Dermis microvascular lymphatic vessel endothelial cell (primary cell): ENCODE measurements at places on chromosomes 11 and 22. TPM values are rescaled to one million over a fixed set of nuclear protein-coding genes. Genes with fewer than 3 reads are reported as not detected.

The TRIM49D2 gene
- not detected in 2 replicates for total RNA-seq

The LSP1 gene
- under 0.01 TPM in 2 replicates for total RNA-seq

The MYRF gene
- 0.25 and 0.26 TPM in 2 replicates for total RNA-seq

The CNTF gene
- 1.2 and 1.3 TPM in 2 replicates for total RNA-seq

The TCN1 gene
- total RNA-seq = not detected in 2 replicates

The LRRC56 gene
- 0.26 and 0.51 TPM in 2 replicates for total RNA-seq

The MGAT3 gene
- not detected in 2 replicates for total RNA-seq

The PRSS23 gene
- total RNA-seq = 108 and 196 TPM in 2 replicates

The RTN4R gene
- 1.2 and 2.3 TPM in 2 replicates for total RNA-seq

The ARHGAP20 gene
- total RNA-seq = 0.13 and 0.76 TPM in 2 replicates

DNA sequence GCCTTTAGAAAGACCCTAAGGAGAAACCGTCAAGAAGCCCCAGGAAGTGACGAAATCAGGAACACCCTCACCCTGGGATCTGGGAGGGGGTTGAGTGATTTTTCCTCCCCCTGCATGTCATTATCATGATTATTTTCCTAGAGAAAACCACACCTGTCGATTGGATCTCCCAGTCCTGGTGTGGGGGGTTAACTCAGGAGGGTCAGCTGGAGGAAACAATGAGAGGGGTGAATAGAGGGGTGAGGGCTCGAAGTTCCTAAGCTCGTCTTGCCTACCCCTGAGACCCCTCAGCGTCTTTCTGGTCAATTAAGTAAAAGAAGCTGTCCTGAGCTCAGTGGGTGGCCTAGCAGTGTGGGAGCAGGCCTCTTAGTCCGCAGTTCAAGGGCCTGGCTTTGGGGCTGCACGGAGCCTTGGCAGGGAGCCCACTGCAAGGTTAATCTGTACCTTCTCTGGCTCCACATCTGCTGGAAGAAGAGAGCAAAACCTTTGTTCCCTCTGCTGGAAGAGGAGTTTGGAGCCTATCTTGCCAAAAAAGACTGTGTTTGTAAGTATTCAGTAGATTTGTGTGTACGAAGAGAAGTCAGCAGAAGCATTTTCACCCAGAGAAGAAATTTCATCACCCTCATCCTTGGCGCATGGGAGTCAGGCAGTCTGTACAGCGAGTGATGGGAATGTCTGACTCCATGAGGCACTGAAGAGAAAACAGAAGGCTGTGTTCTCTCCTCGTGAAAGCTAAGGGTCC lies 34.2 kb upstream of the FTH1 start:
- DNase-seq = no peak

DNA sequence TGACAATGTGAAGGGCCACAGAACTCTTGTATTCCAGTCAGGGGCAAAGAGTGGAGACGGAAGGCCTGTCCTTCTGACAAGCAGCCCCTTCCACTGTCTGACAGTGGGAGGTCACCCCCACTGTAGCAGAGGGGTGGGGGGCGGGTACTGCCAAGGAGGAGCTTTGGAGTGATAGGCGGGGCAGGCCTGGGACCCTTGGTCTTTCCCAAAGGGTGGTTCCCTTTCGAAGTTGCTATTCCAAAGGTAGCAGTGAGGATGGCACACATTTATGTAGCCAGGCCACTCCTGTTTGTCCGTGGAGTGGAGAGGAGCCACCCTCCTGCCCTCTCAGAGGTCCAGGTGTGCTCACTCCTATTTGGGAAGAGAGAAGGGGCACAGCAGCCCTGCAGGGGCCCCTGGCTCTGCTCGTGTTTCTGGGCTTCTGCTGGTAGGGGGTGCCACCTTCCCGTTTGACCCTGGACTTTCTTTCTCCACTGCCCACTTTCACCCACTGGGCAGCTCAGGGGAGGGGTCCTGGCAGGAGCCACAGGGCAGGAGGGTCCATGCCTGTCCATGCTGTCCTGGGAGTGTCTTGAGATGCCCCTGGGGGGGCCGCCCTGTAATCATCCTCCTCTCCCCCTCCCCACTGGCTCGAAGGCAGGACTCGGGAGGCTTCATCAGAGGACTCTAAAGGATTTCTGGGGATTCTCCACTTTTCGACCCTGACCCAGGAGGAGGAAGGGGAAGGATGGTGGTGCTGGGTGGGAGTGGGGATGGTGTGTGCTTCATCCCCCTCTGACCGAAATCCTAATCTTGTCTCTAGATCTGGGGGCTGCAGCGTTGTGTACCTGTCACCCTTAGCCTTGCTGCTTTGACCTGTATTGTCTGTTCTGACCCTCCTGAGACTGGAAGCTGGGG lies 994 bp downstream of the TAGLN start:
- DNase-seq = no peak

DNA sequence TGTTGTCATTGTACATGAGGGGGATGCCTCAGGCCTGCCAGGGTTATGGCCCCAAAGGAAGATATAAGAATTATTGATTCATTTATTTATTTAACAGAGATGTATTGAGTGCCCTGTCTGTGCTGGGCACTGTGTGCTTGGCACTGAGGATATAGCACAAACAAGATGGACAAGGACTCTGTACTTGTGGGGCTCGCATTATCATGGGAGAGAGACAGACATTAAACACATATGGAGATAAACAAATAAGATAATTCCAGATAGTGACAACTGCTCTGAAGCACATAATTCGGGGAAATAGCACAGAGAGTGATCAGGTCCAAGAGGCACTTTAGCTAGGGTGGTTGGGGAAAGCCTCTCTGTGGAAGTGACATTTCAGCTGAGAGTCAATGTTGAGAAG lies 119.8 kb upstream of the ARHGAP20 start:
- DNase-seq = no peak

- no peak for DNase-seq
Observed at GRCh38 chr22:46478083-46478551, 59.3 kb downstream of the CELSR1 start.

GRCh38 chr22:35076630-35077029 lies 10.7 kb downstream of the ISX start:
- no peak for DNase-seq

DNA sequence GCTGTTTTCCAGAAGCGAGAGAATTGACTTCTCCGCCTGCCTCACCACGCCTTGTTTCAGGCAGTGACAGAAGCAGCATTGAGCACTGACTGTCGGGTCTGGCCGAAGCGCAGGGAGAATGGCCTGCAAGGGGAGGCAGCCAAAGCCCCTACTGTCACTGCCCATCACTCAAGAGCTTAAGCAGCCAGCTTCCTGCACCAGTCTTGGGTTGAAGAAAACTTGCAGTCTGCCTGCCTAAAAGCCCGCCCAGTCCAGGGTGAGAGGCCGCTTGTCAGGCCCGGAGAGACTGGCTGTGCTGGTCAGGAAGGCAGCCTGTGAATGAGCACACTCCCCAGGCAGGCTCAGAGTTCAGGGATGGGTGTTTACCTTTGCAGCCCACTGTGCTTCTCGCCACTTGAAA lies 108.3 kb downstream of the PKNOX2 start:
- no peak for DNase-seq

DNA sequence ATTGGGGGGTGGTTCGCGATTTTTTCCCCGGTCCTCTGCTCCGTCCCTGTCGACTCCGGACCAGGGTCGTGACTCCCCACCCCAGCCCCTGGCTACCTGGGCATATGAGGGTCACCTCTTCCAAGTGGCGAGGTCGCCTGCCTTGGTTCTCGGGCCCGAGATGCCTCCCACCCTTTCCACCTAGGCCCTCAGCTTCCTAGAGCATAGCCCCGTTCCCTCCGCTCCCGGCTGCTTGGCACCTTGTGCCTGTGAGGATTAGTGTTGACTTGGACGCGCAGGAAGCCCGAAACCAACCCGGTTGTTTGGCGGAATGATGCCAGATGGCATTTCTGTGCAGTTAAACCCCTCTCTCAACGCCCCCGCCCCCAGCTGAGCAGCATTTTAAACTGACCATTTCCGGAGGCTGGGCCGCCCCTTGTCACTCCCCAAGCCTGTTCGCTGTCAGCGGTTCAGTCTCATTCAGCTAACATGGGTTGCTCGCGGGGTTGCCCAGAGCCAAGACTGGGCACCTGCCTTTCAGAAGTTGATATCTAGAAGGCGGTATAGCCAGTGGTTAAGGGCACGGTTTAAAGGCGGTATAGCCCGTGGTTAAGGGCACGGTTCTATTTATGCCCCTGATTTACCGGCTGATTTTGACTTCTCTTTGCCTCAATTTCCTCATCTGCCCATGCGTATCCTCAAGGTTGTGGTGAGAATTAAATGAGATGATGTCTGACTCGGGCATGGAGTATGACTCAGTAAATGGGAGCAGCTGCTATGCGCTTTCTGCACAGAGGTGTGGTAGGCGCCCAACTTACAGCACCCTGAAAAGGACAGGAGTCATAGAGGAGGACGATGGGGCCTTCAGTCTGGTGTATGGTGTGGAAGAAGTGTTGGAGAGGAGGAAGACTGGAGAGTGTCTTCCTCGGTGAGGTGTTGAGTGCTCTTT lies 639 bp downstream of the INCENP start:
- DNase-seq = no peak

- DNase-seq = no peak
Observed at GRCh38 chr11:7319501-7319900, 67.8 kb downstream of the SYT9 start.

DNA sequence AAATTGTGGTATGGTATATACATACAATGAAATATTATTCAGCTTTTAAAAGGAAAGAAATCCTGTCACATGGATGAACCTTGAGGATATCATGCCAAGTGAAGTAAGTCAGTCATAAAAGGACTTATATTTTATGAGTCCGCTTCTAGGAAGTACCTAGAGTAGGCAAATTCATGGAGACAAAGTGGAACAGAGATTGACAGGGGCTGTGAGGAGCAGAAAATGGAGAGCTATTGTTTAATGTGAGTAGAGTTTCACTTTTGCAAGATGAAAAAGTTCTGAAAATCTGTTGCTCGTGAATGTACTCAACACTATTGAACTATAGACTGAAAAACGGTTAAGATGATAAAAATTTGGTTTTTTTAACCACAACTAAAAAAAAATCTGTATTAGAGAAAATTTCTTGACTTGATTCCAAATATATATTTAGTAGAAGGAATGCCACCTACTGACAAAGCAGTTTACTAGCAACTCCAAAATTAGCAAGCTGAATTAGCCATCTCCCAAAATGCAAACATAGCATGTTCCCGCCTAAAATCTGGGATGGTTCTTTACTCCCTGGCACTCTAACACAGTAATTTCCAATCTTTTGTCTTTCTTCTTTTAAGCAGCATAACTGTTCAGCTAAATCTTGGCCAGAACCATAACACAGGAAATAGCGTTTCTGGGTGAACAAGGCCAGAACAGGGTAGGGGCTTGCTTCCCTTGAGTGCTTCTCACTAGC lies 1.5 kb downstream of the UFD1 start:
- no peak for DNase-seq

GRCh38 chr11:44915004-44915403 lies 35.7 kb downstream of the TP53I11 start:
- DNase-seq = no peak

- no peak for DNase-seq
Observed at GRCh38 chr11:64516226-64516625, 74.8 kb upstream of the SLC22A12 start.

DNA sequence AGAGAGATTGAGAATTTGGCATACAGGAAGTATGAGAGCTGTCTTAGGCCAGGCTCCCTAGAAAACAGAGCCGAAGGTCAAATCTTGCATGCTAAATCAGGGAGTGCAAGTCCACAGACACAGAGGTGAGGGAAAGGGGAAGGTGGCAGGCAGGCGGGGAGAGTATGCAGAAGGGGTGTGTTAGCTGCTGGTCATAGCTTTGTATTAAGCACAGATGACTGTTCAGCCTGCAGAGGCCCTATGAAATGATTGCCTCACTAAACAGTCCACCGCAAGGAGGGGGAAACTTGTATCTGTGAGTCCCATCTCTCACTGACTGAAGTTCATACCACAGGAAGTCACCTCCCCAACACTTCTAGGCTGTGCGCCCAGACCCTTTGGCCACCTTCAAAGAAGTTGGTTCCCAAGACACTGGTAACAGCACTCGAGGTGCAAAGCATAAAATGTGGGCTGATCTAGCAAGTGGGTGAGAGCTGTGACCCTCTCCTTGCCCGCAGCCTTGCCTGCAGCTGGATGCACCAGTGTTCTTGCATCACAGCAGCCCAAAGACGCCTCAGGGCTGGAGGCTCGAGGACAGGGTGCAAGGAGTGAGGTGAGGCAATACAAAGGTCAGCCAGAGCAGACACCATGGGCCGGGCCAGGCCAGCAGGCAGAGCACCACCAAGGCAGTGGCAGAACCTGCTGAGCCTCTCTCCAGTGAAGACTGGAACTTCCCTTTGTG lies 115.3 kb upstream of the TBCEL start:
- DNase-seq = no peak

GRCh38 chr11:126790550-126791081 lies 210.0 kb downstream of the KIRREL3 start:
- peak; percentile 25 for DNase-seq

DNA sequence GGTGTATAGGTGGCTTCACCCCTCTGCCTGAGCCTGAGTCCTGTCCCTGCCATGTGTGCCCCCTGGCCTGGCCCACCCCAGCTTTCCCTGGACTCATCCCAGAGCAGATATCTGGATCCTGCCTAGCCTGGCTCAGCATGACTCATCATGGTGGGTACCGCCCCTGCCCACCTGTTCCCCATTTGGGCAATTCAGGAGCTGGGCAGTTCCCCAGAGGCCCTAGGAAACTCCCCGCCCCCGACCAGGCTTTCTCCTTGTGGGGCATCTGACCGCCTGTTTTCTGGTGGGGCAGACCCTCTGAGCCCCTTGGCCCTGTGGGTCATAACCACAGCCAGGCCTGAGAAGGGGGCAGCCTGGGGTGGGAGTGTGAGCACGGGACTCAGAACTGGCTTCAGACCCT lies 4.4 kb downstream of the TSPO start:
- DNase-seq = no peak

DNA sequence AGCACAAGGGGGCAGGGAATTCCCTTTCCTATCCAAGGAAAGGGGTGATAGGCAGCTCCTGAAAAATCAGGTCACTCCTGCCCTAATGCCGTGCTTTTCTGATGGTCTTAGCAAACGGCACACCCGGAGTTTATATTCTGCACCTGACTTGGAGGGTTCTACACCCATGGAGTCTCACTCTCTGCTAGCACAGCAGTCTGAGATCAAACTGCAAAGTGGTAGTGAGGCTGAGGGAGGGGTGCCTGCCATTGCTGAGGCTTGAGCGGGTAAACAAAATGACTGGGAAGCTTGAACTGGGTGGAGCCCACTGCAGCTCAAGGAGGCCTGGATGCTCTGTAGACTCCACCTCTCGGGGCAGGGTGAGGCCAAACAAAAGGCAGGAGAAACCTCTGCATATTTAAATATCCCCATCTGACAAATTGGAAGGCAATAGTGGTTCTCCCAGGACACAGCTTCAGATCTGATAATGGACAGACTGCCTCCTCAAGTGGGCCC lies 194.7 kb downstream of the OR4A47 start:
- no peak for DNase-seq

- DNase-seq = no peak
Observed at GRCh38 chr11:74012074-74012809, 3.4 kb upstream of the UCP3 start.

GRCh38 chr11:108524422-108524821 lies 26.2 kb upstream of the POGLUT3 start:
- DNase-seq = no peak

- DNase-seq = no peak
Observed at GRCh38 chr11:83194281-83195142, 1.0 kb downstream of the ANKRD42 start.
